Stimulated activated CD8-positive, alpha-beta memory T cell treated with anti-CD3 and anti-CD28 coated beads, Interleukin-4, amount 100 ng/mL, for 1 hour (primary cell): ENCODE measurements at places on chromosomes 16 and 17.

- no peak for DNase-seq
Observed at GRCh38 chr17:37567137-37567536, 42.1 kb downstream of the SYNRG start.

DNA sequence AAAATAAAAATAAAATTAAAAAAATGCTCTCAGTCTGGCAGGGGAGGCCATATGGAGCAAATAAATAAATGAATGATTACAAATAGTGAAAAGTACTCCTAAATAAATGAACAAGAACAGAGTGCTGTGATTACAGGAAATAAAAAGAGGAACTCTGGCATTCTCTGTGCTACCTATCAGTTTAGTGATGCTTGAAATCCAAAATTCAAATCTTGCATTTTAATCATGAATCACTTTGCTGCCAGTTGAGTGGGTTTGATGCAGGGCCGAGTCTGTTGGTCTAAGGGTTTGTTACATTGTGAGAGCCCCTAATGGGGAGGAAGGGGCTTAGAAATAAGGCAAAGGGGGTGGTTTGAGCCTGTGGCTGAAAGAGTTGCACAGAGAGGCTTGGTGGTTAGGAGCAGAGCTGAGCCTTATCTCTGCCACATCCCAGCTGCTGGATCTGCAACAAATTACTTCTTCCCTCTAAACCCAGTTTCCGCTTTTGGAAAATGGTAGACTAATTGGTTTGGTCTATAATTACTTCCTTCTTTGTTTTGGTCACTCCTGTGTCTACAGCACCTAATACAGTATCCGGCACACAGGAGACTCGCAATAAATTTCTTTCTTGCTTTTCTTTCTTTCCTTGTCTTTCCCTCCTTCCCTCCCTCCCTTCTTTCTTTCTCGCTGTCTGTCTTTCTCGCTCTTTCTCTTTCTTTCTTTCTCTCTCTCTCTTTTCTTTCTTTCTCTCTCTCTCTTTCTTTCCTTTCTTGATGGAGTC is 6.3 kb upstream of the ABCC1 start:
- no peak for DNase-seq

DNA sequence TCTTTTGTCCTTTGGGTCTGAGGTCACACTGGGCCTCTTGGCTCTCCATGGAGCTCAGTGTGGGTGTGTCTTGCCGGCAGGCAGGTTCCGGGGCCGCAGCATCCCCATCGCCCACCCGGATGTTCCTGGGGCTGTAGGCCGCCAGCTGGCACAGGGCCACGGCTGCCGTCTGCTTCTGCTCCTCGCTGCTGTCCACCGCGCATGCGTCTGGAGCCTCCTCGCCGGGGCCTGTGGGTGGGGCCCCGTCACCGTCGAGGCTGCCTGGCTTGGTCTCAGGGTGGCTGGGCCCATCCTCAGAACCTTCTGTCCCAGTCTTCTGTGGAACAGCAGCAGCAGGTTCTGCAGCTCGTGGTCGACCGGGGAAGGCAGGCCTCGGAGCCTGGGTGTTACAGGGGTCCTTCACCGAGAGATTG is 9.6 kb downstream of the ZNF750 start:
- DNase-seq = no peak

- DNase-seq = no peak
Observed at GRCh38 chr17:14776791-14777190, 475.9 kb downstream of the HS3ST3B1 start.

DNA sequence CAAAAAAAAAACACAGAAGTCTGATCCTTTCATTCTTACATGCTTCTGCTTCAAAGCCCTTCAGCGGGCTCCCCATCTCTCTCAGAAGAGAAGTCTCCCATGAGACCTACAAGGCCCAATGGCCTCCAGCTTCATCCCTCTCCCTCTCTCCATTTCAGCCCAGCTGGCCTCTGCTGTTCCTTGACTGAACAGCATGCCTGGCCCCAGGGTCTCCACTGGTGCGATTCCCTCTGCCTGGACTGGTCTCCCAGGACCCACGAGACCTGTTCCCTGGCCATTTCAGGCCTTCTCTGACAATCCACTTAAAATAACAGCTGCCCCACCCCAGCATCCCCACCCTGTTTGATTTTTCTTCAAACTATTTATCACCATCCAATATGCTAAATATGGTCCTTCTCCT is 91.2 kb downstream of the AIPL1 start:
- no peak for DNase-seq

DNA sequence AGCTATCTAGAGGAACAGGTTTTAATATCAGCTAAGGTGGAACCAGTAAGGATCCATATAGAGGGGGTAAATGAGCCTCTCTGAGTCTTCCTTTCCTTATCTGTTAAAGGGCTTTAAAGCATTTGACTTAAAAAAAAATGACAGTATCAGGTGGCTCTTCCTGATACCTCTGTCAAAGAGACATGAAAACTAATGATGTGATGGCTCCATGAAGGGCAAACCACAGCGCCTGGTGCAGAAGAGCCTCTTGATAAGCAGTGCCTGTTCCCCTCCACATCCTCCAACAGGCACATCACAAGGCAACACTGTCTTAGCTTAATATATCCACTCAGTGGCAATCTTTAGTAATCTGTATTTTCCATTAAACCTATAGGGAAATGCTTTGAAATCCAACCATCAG is 68.9 kb downstream of the USP31 start:
- DNase-seq = no peak

- DNase-seq = no peak
Observed at GRCh38 chr17:31738488-31738887, 120.6 kb downstream of the COPRS start.

- DNase-seq = no peak
Observed at GRCh38 chr17:56478836-56479447, 114.6 kb upstream of the NOG start.

DNA sequence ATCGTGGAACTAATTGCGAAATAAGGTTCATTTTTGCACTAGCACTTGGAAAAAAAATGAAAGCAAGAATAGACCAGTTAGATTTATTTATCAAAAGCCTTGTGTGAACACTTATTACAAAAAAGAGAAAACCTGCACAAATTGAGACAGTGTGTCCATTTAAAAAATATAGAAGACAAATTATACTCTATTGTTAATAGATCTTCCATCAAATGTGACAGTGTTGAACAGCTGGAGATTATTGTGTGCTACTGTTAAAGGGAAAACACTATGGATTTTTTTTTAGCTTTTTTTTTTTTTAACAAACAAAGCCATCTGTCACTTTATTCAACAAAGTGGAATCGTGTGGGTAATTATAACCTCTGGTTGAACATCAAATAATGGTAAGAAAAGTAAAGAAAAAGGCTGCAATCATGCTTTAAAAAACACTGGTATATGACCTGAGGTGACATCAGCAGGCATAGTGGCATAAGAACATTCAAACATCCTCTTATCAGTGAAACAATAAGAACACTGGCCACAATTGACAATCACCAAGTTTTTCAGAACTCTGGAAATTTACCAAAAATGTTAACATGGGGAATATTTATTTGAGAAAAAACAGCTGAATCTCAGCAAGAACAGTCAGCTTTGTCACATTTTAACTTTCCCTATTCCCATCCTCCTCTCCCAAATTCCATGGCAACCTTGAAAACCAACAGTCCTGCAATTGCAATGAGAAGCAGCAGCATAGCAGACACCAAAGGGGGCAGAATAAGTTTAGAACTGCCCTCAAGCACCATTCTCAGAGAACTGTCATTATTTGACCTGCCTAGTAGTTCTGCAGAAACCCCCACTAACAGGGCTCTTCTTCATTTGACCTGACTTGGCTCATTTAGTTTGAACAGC is 442.3 kb upstream of the MON1B start:
- DNase-seq = no peak

DNA sequence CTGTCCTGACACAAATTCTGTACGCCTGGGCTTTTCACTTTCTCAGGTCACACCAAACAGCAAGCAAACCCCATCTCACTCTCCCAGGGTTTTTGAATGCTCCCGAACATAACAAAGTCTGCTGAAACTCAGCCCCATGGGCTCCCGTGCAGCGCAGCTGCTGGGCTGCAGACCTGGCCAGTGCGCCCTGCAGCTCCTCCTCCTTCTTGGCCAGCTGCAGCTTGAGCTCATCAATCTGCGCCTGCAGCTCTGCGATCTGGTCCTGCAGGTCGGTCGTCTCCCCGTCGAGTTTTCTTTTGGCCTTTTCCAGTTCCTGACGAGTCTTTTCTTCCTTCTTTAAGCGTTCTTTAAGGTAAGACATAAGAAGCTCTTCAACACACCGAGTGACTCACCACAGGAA is 70.5 kb downstream of the NDEL1 start:
- DNase-seq = no peak

DNA sequence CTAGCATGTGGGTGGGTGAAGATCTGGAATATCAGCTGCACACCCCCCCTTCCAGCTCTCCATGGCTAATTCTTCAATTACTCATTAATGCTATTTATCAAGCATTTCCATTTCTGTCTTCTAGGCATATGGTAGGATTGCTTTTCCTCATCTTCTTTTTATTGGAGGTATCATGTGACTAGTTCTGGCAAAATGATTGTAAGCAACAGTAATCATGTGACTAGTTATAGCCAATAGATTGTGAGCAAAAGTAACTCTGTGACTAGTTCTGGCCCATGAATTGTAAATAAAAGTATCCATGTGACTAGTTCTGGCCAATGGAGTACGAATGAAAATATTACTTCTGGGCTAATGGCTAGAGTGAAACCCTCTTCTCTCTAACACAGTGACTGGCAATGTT is 107.0 kb upstream of the TMEM132E start:
- no peak for DNase-seq

- DNase-seq = peak; percentile 27
Observed at GRCh38 chr17:45316434-45317110, at the start of gene MAP3K14. MAP3K14 (minus strand) TSS chr17:45317020; CDS start chr17:45290745, 26,275 bp downstream.

- DNase-seq = no peak
Observed at GRCh38 chr16:31134091-31134571, 1.4 kb downstream of the PRSS8 start.

DNA sequence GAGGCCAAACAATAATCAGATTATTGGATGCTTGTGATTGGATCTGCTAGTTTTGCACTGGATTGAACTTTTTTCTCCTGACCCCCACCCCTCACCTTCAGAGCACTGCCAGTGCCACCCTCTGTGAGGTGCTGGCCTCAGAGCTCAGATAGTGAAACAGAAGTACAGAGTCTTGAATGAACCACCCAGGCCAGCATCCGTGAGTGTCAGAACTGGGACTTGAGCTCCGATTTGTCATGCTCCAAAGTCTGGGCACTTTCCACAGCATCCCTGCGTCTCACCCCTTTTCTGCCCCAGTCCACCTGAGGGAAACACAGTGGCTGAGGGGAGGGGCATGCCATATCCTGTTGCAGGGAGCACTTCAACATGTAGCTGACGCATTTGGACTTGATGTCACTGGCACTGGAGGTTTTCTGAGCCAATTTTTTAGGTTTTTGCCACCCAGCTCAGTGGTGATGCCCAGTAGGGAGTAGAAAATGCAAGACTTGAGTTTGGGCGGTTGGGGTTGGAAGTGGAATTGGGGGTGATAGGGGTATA is 47.3 kb downstream of the SMPD3 start:
- DNase-seq = no peak

DNA sequence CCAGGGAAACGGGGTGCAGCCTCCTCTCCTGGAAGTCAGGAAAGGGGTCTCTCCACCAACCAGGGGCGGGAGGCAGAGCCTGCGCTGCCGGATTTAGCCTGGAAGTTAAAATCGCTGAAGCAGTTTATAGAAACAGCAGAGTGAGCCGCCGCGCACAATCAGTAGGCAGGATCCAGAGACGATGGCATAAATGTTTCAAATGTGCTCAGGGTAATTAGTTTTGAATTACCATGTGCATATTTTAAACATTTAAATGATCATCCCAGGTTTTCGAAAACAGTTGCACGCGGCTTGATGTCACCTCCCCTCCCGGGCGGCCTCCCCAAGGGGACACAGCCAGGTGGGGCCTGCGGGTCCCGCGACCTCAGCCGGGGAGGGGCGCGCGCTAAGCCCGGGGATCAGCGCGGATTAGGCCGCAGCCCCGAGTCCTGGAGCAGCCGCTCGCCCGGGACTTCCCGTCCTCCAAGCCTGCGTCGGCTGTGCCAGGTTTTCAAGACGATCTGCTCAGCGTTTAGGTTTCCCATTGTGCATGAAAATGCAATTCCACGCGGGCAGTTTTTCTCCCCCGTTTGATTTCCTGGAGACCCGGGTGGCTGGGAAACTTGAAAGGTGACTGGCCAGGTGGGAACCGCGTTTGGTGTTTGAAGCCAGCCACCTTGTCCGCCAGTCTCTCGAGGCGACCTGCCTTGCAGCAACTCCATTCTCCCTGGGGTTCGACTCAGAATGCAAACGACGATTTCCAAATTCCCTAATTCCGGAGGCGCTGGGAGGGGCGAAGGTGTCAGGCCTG is 78.3 kb downstream of the RPA1 start:
- DNase-seq = no peak

- DNase-seq = no peak
Observed at GRCh38 chr17:6052926-6053325, 17.3 kb upstream of the WSCD1 start.

- no peak for DNase-seq
Observed at GRCh38 chr17:31457391-31458234, 66.1 kb downstream of the RAB11FIP4 start.

- no peak for DNase-seq
Observed at GRCh38 chr16:87584271-87584670, 18.0 kb upstream of the JPH3 start.

- peak; percentile 63 for DNase-seq
Observed at GRCh38 chr17:51121620-51122472, 1.2 kb upstream of the SPAG9 start.

DNA sequence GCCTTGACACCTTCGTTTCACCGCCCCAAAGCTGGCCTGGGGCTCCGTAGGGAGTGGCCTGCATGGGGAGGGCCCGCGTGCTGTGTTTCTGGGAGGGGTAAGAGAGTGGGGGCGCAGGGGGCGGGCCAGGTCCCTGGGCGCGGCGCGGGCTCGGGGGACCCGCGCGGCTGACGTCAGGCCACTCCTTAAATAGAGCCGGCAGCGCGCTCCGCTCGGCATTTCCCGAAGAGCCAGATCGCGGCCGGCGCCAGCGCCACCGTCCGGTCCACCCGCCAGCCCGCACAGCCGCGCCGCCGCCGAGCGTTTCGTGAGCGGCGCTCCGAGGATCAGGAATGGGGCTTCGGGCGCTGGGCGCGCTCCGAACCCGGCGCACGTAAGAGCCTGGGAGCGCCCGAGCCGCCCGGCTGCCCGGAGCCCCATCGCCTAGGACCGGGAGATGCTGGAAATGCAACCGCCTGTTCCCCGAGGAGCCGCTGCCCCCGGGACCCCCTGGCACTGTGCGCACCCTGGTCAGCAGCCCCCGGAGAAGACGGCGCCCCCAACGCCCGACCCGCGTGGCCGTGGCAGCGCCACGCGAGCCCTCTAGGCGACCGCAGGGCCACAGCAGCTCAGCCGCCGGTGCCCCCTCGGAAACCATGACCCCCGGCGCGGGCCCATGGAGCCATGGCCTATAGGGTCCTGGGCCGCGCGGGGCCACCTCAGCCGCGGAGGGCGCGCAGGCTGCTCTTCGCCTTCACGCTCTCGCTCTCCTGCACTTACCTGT is at the start of gene HS3ST2:
Gene HS3ST2 (plus strand): TSS at position 215 of the 763 bp plus-strand sequence. CDS start 449 bp downstream, at position 664.
- no peak for DNase-seq

GRCh38 chr17:79511471-79511870 is 99.4 kb downstream of the RBFOX3 start:
- DNase-seq = no peak

DNA sequence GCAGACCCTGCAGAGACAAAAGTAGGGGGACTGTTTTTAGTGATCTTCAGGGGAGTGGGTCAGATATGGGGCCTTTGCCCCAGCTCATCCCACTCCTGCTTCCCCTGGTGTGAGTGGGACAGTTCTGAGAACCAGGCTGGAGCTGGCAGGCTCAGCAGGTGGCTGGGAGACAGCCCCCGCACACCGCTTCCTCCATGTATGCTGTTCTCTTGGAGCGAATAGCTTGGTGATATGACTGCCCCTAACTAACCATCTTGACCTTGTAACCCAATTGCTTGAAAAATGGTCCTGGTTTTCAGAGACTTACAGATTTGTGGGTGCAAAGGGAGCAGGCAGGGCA is 61.5 kb downstream of the PRMT7 start:
- DNase-seq = no peak
